H54 (cell line): ENCODE measurements at places on chromosomes 16 and 17.

DNA sequence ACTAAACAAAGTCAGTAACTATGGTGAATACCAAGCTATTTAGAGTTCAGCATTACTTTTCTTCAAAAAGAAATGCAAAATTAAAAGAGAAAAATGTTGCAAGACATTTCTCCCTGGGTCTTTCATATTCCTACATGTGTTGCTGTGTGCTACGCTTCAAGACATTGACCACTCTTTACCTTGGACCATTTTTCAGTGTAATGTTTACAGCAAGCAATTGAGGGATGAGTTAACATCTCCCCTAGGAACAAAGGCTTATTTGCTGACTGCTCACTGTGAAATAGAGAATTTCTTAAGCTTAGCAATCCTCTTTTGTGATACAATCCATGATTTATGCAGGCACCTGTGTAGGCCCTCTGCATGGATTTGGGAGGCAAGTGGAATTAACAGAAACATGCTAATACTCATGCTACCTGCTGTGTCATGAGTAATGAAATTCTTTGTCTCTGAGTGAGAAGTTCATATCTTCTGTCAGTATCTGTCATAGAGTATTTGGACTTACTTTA, 1202.9 kb upstream of the CDH8 start:
- no peak for DNase-seq

- no peak for DNase-seq
These were observed 188.7 kb downstream of the HS3ST3A1 start for GRCh38 chr17:13413001-13413400.

- no peak for DNase-seq
These were observed 28.1 kb downstream of the MMP15 start for GRCh38 chr16:58053682-58054005.

DNA sequence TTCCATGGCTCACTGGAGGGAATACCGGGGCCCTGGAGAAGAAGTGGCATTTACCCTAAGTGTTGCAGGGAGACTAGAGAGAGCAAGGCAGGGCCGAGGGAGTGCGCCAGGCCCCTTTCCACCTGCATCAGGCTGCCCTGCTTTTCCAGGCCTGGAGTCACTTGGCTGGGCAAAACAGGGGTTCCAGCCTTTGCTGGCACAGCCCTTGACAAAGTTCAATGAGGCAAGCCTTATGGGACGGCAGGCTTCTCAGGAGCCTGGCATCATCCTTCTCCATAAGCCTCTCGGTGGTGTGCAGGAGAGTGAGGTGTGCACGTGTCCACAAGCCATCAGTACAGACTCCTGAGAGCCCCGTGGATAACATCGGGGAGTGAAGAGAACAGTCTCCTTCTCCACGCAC, 27.1 kb downstream of the CACNA1G start:
- no peak for DNase-seq

GRCh38 chr16:351804-352520, 561 bp downstream of the AXIN1 start:
- no peak for DNase-seq

DNA sequence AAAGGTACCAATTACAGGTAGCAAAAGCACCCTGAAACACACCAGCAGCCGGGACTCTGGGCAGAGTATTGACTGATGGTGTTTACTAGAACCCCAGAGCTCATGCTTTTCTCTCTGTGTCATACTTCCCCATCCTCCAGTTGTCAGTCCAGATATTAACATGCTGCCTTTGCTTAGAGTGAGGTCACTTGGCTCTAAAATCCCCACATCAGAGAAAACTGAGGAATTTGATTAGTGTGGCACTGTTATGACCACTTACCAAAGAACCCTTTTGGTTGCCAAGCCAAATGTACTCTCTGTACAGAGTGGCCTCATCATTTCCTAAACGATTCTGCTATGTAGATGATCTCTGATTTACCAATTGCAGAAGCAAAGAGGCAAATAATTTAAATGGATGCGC, 80.4 kb downstream of the ABCC12 start:
- no peak for DNase-seq

- DNase-seq, result no peak
These were observed 119.4 kb downstream of the OR1D5 start for GRCh38 chr17:2943981-2944380.

DNA sequence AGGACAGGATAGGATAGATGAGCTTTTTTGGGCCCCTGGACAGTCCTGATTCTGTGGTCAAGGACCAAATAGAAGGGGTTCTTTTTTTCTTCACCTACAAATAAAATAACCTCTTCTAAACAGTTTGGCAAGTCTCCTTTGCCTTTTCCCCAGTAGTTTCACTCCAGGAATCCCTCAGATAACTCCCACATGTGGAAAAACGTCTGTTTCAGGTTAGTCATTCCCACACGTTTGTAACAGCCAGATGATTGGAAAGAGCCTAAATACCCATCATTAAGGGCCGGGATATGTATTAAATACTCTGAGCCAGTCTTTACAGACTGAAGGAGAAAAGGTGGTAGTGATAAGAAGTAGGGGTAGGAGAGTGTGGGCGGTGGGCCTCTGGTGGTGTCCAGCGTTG, 58.3 kb downstream of the PLD6 start:
- DNase-seq, result no peak

GRCh38 chr16:57838161-57838560, 35.9 kb upstream of the KIFC3 start:
- DNase-seq, result no peak

- DNase-seq, result no peak
These were observed 26.4 kb upstream of the SLC7A5 start for GRCh38 chr16:87895641-87896141.

DNA sequence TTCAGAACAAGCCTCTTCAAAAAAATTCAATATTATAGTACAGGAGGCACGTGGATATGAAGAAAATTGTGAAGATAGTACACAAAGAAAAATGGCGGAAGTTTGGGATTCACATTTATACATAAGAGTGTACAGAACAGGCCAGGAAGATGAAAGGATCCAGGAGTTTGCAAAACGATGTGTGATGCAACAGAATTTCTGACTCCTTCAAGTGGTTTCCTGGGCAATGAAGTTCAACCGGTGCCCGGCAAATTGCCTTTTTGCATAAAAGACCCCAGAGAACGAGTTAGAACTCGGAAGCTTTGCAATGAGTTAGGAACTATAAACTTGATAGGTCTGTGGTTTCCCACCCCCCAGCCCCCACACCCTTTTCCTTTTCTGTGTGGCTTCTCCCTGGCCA, 189.1 kb downstream of the SALL1 start:
- DNase-seq, result no peak

- DNase-seq, result no peak
These were observed 979 bp downstream of the MAP3K14 start for GRCh38 chr17:45315648-45316433.

DNA sequence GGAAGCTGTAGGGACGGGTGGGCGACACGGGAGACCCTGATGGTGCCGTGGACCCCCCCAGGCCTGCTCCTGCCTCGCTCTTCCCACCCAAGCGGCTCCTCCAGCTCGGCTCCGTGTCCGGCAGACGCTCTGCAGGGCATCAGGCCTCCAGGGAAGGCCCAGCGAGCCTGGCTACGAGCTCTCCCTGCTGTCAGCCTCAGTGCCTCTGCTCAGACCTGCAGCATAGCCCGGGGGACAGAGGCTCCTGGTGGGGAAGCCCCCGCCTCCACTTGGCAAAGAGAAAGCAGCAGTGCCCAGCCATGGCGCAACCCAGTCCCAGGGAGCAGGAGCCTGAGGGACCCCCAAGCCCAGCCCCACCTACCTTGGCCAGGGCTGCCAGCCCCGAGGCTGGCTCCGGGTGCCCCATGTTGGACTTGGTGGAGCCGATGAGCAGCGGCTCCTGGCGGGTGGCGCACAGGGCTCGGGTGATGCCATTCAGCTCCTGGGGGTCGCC, 5.9 kb downstream of the FASN start:
- DNase-seq, result no peak

GRCh38 chr17:81390873-81391255, 4.4 kb upstream of the BAHCC1 start:
- DNase-seq, result no peak

DNA sequence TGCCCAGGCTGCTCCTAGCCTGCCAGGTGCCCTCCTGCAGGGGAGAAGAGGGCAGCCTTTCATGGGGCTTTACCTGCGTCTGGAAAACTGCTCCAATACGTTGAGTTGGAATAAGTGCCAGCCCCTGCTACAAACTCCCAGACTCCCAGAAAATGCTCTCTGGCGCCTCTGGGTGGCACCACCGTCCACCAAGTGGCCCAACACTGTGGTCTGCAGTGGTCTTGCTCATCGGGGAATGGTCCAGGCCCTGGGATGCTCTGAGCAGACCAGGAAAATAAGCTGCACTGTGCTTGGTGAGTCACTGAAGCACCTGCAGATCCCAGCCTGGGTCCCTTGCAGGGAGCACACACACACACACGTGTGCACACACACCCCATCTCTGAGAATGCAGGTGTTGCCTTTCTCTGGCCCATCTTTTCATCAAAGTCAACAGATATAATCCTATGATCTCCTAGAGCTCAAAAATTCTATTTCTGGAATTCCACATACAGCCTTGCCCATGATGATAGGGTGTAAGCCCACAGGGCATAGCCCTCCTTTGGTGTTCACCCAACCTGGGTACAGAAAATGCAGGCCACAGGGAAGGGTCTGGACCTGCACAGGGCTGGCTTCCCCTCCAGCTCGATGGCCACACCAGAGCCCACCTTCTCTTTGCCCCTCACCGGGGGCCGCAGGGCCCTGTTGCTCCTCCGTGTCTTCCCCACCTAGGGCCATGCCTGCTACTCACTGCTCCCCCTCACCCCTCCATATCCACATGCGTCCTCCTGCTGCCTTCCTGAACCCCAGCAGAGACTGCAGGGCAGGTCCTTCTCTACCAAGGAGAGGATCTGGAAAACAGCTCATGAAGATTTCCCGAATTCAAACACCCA, 20.5 kb downstream of the CDIP1 start:
- DNase-seq, result peak; percentile 31

DNA sequence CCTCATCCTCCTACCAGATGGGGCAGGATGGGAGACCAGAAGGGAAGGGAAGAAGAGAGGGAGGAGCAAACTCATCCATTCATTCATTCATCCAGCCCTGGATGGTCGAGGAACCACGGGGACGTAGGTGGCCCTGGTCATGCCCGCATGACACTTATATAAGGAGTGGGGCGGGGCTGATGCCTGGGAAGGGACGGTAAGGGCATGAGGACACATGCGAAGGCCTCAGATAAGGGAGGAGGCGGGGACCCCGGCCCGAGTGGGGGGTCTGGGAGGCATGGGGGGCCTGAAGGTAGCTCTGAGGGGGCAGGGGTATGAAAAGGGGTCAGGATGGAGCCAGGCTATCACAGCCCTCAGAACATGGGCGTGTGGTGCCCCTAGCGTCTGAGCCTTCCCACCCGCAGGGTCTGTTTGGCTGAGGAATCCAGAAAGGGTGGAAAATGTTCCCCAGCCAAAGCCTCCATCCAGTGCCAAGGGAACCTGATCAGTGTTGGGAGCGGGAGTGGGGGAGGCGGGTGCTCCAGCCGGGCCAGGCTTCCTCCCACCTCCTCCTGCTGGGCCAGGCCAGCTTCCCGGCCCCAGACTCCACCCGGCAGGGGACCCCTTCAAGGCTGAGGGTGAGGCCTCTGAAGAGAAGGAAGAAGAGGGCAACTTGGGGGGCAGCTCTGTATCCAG, 17.6 kb upstream of the CD79B start:
- DNase-seq, result no peak

DNA sequence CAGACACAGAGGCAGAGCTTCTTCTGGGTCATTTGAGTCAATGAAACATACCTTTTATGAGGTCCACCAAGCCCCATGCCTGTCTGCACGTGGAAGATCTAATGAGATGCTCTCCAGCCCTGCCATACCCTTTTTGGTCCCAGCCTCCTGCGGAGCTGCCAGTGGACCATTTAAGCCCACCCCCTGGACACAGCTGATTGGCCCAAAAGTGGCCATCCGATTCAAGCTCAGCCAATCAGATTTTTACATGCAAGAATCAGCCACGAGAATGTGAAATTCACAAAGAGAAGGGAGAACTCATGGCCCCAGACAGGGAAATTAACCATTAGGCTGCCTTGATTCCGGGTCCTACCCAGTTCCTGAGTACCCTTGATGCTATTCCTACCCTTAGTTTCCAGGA, 231.0 kb upstream of the EEF2KMT start:
- DNase-seq, result no peak

DNA sequence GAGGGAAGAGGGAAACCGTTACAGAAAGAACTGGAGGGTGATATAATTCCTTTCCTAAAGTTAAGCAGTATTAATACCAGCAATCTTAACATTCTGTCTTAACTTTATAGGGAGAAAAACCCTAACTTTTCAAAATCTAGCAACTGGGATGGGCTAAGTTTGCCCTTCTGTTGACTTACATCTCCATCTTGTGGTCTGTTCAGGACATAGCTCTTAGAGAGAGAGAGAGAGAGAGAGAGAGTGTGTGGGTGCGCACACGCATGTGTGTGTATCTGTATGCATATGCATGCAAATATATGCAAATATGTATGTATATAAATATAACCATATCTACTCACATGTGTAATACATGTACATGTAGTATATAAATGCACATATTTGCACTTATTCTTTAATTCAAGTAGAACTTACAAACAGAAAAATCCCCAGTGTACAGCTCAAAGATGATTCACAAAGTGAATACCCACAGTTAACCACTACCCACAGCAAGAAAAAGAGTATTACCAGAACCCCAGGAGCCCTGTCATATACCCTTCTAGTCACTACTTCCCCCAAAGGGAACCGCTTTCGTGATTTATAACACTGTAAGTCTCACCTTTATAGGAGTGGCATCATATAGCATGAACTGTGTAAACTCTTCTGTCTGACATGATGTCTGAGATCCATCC, 46.5 kb downstream of the STX8 start:
- peak; percentile 9 for DNase-seq

- DNase-seq, result no peak
These were observed 2.5 kb upstream of the CDH3 start for GRCh38 chr16:68642436-68643101.

DNA sequence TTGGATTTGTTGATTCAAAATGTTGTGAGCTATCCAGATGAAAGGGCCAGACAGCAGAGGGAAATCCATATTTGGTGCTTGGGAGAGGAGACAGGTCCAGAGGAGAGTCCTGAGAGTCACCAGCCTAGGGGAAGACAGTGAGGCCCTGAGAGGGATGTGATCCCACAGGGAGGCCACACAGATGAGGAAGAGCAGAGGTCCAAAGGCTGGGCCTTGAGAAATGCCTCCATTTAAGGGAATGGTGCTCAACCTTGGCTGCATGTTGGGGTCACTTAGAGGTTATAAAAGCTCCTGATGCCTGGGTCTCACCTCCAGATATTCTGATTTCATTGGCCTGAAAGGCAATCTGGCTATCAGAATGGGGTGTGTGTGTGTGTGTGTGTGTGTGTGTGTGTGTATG, 194.9 kb downstream of the UTP18 start:
- no peak for DNase-seq

- DNase-seq, result no peak
These were observed 40.8 kb upstream of the BPTF start for GRCh38 chr17:67784364-67785121.

GRCh38 chr16:48025359-48025758, 130.4 kb downstream of the ABCC12 start:
- no peak for DNase-seq

DNA sequence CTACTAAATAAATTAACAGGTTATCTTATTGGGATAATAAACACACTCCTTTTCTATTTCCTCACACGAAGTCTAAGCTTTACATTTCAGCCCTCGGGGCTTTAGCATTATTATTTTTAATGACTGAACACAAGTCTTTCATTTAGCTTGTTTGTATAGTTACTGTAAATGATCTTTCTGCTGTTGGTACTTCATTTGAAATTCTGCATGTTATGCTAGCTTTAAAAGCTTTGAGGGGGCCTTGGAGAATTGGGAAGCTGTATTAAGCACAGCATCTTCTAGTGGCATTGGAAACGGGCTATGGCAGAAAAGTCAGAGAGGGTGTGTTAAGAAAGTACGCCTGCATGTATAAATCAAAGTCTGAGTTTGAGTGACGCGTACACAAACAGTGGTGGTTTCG, 243.7 kb downstream of the FTO start:
- DNase-seq, result no peak

GRCh38 chr17:63429766-63430165, 16.3 kb downstream of the CYB561 start:
- DNase-seq, result no peak
